ENCODE measurements at places on chromosomes 1 and 21. TPM values are rescaled to one million over a fixed set of nuclear protein-coding genes. Genes with fewer than 3 reads are reported as not detected.

The AIRE gene
- total RNA-seq, result not detected

The OR2L8 gene
- total RNA-seq, result not detected

- no peak for DNase-seq
These were observed 93.5 kb downstream of the WDR4 start for GRCh38 chr21:42785666-42786427.

DNA sequence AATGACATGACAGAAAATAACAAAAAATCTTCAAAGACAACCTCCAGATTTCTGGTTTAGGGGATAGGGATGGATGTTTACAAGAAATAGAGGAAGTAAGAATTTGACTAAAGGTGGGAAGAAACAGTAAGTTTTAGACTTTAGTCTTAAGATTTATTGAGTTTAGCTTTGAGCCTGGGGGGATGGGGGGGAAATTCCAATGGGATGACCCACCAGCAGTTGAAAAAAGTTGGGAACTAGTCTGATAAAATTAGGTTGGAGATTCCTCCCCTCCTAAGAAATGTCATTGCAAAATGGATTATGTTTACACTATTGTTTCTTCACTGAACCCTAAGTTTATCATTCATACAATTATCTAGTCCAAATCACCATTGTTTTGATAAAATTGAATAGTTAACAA lies 28.4 kb downstream of the WDR26 start:
- DNase-seq, result no peak

- no peak for DNase-seq
These were observed 383.0 kb downstream of the SETD4 start for GRCh38 chr21:35677298-35677841.

GRCh38 chr1:149844650-149845255 lies 54.6 kb upstream of the BOLA1 start:
- no peak for DNase-seq

The ZNF593OS gene
- total RNA-seq, result not detected

GRCh38 chr1:71657891-71658679 lies 577.2 kb upstream of the ZRANB2 start:
- DNase-seq, result no peak

DNA sequence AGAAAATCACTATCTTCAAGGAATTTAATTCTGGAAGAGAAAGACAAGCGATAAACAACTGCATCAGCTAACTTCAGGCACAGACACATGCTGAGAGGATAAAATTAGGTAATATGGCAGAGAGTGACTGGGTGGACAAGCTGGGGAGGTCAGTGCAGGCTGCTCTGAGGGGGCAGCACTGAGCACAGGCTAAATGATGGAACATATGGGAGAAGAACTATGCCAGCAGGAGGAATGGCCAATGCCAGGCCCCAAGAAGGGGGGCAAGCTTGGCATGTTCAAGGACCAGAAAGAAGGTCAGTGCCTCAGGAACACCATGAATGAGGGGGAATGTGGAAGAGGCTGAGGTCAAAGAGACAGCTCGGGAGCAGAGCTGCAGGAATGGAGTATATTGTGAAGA lies 190.7 kb upstream of the MAP1LC3C start:
- no peak for DNase-seq

- DNase-seq, result no peak
These were observed 28.2 kb upstream of the IKBKE start for GRCh38 chr1:206442101-206442500.

DNA sequence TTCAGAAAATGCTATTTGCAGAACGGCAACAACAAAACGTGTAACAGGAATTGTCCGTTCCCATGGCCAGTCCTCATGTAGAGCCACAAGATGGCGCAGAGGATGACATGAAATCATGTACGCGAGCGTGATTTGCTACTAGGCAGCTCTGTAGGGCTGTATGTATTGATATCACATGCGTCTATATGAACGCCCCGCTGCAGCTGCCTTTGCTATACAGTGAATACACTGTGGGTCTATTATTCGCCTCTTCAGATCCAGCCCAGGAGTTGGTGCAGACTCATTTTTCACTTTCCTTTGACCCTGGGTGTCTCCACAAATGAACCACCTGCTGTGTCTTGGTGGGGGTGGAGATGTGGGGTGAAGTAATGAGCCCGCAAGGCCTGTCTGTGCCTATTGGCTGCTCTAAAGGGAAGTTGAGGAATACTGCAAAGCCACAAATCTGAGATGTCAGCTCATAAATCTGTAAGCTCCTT lies 361.5 kb downstream of the KIF26B start:
- no peak for DNase-seq

DNA sequence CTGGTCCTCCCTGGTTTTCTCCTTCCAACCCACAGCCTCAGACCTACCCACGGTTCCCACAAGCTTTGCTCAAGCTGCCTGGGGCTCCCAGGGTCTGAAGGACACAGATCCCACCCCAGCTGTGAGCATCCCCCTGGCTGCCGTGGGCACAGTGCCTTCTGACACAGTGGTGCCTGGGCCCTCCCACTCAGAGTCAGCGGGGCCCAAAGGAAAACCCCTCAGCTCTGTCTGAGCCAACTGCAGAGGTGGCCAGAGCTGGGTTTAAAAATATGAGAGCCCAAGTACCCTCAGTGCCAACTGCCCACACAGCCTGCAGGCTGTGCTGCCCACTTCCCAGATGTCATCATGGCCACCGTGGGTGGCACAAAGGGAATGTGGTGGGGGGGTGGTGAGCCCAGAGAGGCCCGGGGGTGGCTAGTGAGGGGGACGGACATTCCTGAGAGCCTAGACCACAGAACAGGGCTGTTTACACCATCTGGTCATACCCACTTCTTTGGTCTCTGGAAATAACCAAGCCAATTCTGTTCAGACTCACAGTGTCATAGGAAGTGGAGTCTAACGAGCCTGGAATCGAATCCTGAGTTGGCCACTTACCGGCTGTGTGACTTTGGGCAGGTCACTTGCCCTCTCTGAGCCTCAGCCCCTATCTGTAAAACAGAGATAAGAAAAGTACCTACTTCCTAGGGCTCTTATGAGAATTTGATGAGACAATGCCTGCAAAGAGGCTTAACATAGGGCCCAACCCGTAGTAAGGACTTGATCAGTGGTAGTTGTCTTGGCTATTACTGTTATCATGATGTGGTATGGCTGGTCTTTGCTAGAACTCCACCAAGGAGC lies 85.5 kb downstream of the CAMK2N1 start:
- DNase-seq, result no peak

DNA sequence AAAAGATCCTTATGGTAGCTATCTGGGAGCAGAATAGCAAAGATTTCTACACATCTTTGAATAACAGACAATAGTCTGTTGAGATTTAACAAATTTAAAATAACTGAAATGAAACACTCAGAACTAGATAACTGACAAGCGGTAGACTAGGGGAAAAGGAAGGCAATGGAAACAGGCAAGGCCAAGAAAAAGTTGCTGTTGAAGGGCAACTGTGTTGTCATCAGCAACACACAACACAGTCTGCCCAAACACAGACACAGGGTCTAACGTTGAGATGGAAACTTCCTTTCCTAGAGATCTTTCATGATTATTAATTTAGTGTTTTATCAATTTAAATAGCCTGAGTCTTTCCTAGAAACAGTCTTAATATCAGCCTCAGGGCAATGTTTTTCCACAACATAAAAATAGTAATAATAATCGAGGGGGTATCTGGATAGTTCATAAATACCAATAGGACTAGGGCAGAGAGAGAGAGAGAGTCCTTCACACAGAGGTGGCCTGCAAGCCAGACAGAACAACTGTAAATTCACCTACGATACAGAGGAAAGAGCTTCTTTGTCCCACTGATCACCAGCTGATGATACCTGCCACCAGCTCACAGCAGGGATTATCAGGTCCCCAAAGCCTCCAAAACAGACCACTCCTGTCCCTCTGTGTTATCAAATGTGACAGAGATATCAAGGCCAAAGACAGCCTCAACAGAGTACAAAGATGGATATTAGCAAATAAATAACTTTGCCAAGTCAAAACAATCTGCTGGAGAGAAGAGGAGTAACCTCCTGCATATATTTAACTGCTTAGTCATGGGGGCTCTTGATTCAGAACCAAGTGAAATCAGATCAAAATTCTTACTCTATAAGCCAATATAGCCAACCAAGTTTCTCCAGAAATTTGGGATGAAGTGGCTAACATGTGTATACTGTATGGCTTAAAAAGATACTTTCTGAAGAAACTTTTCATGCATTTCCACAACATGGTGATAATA lies 245.3 kb downstream of the SLC45A1 start:
- DNase-seq, result no peak

DNA sequence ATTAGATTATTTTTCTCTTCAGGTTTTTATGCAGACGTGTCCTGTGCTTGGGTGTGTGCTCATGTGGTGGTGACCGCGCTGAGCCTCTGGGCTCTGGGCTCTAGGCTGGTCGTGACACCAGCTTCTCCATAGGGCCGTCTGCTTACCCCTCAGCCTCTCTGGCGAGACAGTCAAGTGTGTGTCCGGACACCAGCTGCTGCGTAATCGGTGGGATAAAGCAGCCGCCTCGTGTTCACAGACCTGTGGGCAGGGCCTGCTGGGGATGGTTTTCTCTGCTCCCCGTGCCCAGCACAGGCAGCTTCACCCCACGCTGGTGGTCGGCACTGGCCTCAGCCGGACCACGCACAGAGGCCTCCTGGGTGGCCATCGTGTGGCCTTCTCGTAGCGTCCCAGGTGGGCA lies 33.6 kb upstream of the DIP2A start:
- DNase-seq, result peak; percentile 30

All from lower lobe of right lung (tissue), 2 donors.